Fibroblast of villous mesenchyme (primary cell): ENCODE measurements at places on chromosomes 16 and 17. TPM values are rescaled to one million over a fixed set of nuclear protein-coding genes. Genes with fewer than 3 reads are reported as not detected.

Gene TP53TG3
- total RNA-seq = 0.32 TPM in 1 of 2 replicates, not detected in the other

Gene SLC13A2
- not detected in 2 replicates for total RNA-seq

Gene CMTM2
- not detected in 2 replicates for total RNA-seq

Gene PMFBP1
- under 0.01 and 0.32 TPM in 2 replicates for total RNA-seq

Gene UTS2R
- total RNA-seq = not detected in 2 replicates

Gene KRTAP4-2
- total RNA-seq = not detected in 2 replicates

Gene ACSM5
- total RNA-seq = under 0.01 TPM in 1 of 2 replicates, not detected in the other

Gene HOXB4
- total RNA-seq = 1.7 and 1.9 TPM in 2 replicates

Gene KCNH6
- total RNA-seq = under 0.01 TPM in 1 of 2 replicates, not detected in the other

Gene FNDC8
- not detected in 2 replicates for total RNA-seq

Gene HS3ST4
- not detected in 2 replicates for total RNA-seq

Gene IQCK
- total RNA-seq = 5.2 and 13.4 TPM in 2 replicates

Gene ASGR2
- not detected in 2 replicates for total RNA-seq
